ENCODE measurements at places on chromosomes 7 and 10.

GRCh38 chr7:24974026-24974832, 5.7 kb downstream of the OSBPL3 start:
- DNase-seq: no peak

DNA sequence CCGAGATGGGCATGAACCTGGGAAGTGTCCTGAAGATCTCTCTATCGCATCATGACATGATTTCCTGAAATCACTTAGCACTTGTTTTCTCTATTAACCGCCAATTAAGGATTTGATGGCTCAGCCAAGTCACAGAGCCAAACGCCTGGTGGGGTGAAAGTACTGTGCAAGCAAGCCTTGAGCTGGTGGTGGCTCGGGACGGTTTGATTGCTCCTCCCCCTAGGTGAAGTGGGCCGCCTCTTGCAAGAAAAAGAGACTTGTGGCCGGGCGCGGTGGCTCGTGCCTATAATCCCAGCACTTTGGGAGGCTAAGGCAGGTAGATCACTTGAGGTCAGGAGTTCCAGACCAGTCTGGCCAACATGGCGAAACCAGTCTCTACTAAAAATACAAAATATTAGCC, 50.3 kb downstream of the COL26A1 start:
- no peak for DNase-seq

GRCh38 chr10:121532292-121532864, 65.9 kb downstream of the FGFR2 start:
- no peak for DNase-seq

DNA sequence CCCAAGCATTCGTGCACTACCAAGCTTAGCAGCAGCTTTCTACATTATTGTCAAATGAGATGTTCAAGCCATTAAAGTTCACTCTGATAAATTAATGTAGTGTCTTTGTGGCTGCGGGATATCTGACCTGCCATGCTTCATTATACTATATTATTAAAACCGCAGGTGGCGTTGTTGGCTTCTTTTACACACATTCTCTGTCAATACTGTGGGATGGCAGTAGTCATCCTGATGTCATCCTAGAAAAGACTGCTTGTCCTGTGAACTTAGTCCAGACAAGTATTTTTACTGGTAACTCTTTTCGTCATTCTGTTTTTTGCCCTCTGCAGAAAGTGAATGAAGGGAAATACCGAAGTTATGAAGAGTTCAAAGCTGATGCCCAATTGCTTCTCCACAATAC, 103.9 kb downstream of the ZMYND11 start:
- DNase-seq: no peak

DNA sequence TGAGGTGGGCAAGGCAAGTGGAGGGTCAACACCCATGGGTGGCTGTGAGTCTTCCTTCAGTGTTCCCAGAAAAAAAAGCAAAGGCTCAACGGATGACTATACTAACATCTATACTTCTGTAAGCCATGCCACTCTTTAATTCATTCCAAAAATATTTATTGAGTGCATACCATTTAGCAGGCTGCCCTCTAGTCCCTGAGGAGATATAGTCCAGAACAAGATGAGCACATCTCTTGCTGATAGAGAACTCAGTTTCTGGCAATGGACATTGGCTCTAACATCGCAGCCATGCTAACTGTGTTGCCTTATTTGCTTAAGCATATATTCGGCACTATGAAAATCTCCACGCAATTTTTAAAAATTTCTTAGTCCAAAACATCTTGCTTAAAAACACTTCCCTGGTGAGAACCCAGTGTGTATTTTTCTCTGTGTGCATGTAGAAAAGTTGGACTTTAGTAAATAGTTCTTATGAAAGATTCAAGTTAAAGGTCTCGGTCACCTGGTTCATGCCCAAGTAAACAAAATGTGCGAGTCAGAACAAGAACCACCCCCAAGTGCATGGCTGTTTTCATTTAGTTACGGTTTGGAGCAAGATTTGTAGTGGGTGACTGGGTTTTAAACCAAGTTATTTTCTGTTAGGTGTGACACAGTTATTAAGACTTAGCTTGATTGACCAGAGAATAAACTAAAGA, 69.8 kb downstream of the MET start:
- no peak for DNase-seq

DNA sequence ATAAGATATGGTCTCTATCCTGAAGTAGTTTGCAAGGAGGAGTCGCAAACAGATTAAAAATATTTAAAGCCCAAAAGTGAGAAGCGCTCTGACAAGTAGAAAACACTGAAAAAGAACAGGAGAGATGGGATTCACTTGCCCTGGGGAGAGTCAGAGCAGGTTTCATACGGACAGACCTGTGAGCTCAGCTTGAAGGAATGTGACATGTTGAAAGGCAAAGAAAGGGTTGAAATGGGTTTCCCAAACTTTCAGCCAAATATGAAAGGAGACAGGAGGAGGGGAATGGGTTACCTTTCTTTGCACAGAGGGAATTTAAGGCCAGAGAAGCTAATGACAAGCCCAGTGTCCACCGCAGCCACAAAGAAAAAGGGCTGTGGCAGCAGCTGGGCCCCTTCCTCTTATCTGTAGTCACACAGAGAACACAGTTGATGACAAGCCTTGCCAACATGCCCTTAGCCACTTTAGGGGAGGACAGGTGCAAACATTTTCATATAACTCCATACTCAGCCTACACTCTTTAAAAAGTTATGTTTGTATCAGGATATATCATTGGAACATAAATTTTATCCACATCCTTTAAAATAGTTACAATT, 14.9 kb downstream of the HOXA1 start:
- DNase-seq: no peak

- no peak for DNase-seq
Observed at GRCh38 chr10:60417024-60417423, 27.3 kb upstream of the ANK3 start.

- no peak for DNase-seq
Observed at GRCh38 chr7:2201686-2202360, 30.9 kb downstream of the MAD1L1 start.

DNA sequence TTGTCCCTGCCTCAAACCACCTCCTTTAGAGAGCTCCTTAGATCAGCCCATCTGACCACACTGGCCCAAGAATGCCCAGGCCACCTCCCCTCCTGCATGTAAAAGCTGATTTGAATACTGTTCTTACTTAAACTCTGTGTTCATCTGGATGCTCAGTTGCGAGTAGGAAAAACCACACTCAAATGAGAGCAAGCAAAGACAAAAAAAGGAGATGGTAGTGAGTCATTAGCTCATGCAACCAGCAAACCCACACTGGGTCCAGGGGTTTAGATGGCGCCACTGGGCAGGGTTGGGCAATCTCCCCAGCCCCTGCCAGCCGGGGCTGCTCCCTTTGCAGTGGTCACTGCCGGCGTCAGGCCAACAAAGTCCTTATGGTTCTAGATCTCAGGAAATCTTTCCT, 32.7 kb downstream of the TSPAN15 start:
- DNase-seq: no peak

GRCh38 chr10:74071157-74071556, 73.2 kb downstream of the VCL start:
- DNase-seq: no peak

DNA sequence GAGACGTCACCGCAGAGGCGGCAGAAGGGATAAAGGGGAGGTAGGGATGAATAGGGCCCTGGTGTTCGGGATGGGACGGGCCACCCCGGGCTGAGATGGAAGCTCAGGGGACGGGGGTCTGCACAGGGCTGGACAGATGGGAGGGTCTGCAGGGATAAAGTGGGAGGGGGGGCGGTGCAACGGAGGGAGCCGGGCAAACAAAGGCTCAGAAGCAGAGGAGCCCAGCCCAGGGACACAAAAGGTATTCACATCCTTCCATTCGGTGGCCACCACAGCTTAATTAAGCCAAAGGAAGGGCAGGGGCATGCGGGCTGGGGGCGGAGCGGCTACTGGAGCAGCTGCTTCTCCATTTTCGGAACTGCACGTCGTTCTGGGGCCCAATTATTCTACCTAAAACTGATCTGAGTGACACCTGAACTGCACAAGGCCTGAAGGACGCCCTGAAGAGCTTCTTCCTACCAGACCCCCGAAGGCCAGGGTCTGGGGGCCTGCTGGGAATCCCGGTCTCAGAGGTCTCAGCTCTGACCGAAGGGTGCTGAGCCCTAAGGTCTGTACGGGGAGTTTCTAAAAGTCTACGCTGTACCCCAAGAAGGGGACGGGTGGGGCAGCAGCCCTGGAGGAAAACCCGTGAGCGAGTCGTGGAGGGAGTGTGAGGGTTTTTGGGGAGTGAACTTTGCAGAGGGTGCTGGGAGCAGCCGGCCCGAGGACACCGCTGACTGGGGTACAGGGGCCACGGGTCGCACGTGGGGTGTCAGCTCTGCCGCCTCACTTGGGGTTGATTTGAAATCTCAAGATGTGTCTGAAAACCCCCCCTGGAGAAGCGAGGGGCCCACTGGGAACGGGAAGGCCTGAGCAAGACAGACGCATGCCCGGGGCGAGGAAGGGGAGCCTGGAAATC, 334.8 kb downstream of the DNAJB6 start:
- DNase-seq: no peak

- DNase-seq: no peak
Observed at GRCh38 chr10:90418869-90419652, 438.8 kb downstream of the HTR7 start.

DNA sequence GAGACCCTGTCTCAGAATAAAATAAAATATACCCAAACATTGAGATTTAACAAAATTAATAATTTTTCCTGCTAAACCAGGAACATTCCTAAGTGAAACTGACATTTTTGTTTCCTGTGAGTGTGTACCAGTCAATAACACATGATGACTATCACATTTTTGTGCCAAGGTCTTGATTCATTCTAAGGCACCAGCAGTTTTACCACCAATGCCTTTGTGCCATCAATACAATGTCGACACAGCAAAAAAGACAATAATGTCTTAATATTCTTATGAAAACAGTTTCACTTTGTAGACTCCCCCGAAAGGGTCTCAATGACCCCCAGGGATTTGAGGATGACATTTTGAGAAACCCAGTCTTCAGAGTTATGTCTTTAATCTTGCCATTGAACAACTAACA, 7.2 kb upstream of the CADPS2 start:
- no peak for DNase-seq

DNA sequence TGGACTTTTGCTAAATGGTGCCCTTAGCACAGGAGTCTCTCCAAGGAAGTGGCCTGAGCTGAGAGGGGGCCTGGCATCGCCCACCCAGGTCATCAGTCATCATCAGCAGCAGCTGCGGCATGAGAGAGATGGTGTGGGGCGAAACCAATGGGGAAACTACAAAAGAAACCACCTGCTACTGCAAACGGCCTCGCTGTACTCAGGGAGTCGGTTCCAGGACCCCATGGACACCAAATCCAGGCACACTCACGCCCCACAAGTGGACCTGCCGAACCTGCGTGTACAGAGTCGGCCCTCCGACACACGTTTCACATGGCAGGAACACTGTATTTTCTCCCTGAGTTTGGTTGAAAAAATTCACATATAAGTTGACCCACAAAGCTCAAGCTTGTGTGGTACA, 37.8 kb downstream of the DIP2C start:
- DNase-seq: no peak

DNA sequence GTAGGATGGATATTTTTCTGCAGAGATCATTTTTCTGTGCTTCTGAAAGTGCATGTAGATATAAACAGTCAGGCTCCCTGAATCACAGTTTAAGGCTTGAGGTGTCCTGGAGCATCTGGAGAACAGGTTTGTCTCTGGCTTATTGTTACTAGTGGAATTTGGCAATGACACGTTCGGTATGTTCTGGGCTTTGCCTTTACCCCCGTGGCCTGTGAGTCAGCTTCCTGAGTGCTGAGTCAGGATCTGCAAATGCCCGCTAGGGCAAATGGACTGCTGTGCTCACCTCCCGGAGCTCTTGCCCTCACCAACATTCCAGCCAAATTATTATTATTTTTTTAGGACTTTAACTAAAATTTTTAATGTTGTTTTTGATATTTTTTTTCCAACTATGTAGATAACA, 192.5 kb upstream of the PRSS1 start:
- no peak for DNase-seq

DNA sequence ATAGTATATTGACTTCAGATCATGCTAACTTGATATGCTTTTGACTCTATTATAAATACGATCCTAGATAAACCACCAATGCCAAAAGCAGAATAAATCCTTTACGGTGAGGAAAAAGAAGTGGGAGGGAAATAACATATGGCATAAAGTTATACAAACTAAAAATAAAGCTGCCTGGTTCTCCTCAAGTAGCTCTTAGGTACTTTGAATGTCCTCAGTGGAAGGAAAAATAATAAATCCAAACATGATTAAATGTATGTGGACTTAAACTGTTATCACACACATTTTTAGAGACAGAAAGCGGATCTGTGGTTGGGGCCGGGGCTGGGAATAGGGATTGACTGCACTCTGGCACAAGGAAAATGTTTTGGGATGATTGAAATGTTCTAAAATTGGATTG, 23.6 kb downstream of the EEPD1 start:
- no peak for DNase-seq

DNA sequence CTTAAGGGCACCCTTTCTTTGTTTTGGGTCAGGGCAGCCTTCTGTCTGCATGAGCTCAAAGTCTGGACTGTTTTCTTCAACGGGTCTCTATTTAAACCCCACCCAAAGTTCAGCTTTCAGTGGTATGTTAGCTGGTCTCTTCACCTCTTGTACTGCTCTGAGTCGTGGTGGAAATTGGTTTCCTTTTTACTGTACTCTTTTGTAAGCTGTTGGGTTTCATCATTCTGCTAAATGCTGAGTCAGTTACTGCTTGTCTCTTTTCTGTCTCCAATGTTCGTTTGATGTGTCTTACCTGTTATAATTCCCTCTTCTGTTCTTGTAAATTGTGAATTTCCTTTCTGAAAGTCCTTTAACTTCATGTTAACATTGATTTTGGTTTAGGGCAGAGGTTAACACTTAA, 64.1 kb upstream of the MALRD1 start:
- DNase-seq: no peak

DNA sequence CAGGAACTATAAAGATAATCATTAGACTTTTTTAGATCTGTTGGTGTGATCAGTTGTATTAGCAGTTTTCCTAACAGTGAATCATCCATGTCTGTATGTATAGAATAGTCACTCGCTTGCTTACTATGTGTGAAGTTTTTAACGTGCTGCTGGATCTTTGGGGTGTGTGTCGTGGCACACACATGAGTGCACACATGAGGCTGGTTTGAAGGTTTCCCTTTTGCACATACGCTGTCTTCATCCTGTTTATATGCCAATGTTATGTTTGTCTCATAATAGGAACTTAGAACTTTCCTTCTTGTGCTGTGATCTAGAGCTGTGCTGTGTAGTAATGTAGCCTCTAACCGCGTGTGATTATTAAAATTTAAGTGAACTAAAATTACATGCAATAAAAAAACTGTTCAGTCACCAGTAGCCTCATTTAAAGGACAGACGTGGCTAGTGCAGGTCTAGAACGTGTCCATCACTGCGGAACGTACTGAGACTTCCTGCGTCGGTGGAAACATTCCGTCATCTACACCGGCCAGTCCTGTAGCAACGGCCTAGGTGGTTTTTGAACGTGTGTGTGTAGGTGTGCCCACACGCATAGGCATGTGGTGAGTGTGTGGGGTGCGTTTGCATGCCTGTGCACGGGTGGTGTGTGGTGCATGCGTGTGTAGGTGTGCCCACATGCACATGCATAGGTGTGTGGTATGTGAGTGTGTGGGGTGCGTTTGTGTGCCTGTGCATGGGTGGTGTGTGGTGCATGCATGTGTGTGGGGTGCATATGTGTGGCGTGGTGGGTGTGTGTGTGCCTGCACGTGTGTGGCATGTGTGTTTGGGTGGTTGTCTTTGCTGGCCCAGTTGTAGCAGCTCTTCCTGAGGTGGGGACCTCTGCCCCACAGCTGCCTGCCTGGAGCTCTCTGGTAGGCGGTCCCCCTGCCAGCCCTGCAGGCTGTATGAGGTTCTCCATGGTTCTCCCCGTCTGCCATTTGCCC, 56.6 kb downstream of the INPP5A start:
- no peak for DNase-seq

- no peak for DNase-seq
Observed at GRCh38 chr10:24501056-24501711, 222.5 kb downstream of the ARHGAP21 start.

GRCh38 chr10:26861205-26861998, 644 bp upstream of the ABI1 start:
- no peak for DNase-seq

Measured in Jurkat, Clone E6-1 (cell line).